Activated CD4-positive, alpha-beta T cell treated with anti-CD3 and anti-CD28 coated beads, Interleukin-2, amount 50 U/mL, for 48 hours (primary cell): ENCODE measurements at places on chromosomes 5 and 9.

DNA sequence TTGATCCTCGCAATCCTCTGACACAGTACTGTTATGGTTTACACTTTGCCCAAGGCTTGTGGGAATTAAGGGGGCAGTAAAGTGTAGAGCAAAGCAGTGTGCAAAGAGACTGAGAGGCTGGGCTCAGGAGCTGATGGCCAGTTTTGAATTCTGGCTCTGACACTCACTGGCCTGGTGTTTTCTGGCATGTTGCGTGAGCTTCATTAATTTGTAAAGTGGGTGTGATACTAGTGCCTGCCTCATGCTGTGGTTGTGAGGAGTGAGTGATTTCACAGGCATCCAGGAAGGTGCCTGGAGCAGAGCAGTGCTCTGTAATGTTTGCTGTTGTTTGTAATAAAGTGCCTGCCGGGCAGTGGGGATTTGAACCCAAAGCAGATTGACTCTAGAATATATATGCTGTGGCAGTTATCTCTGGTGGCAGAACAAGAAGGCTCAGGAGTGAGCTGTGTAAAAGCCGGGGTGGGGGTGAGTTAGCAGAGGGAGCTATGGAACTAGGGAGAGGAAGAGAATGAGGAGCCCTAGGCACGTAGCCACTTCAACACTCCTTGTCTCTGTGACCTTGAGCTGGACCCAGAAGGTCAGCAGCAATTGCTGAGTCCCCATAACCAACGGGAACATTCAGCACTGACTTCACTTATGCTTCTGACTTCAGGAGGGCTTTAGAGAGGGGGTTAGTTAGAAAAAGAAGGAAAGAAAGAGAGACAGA, 108.5 kb downstream of the DOCK2 start:
- no peak for DNase-seq

DNA sequence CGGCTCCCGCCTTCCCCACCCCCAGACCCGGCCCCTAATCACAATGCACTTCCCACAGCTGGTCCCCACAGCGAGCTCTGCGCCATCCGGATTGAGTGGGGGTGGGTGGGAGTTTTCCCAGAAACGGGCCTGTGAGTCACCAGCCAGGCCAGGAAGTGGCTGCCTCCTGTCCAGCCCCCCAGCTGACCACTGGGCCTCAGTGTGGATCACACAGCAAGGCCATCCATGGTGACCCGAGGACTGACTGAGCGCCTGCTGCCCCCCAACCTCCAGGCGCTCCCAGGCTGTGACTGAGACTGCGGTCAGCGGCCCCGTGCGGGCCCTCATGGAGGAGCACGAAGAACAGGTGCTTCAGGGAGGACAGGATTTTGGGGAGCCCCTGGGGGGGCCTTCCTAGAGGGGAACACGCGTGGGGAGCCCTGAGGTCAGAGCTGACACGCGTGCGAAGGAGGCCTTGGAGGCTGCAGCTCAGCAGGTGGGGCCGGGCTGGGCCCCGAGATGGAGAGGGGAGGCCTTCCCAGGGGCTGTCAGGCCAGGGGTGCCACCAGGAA, 48.3 kb upstream of the EGFL7 start:
- no peak for DNase-seq

GRCh38 chr5:115267617-115268016, 4.9 kb upstream of the PGGT1B start:
- DNase-seq, result no peak

DNA sequence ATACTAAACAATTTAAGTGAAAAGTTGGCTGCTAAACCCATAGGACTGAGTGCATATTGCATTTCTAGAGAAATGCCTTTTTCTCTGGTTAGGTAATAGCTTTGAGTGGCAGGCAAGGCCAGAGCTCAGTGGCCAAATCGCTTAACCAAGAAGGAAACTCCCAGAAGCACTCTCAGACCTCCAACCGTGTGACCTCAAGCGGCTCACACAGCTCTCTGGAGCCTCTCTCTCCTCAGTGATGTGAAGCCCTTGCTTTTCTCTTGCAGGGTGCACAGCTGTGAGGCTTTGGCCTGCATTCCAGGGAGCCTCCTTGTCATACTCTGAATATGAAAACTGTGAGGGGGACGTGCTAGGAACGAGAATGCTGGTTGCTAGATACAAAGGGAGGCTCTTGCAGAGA, 106.7 kb downstream of the INSYN2B start:
- no peak for DNase-seq

GRCh38 chr5:1523793-1524480, at the start of gene LPCAT1:
Gene LPCAT1 (minus strand): TSS chr5:1523960. CDS start chr5:1523844, 116 bp downstream.
- DNase-seq, result peak; percentile 77

- no peak for DNase-seq
Observed at GRCh38 chr9:116990592-116990991, 303.5 kb downstream of the TRIM32 start.

GRCh38 chr5:135729321-135729786, 105.1 kb upstream of the SLC25A48 start:
- no peak for DNase-seq

DNA sequence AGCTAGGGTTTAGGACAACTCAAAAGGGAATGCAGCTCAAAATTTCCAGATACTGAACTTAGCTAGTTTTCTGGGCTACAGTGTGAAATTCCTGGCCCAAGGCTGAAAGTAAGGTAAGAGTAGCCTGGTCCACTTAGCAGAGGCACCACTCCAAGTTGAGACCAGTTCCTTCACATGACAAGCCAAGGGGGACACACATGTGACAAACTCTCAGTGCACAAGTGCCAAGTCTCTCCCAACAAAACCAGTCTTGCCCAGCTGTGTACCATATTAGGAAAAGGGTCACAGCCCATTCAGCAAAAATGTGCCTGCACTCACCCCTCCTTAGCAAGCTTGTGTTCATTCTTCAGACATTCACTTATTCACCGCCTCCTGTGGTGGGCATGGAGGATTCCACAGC, 27.8 kb downstream of the KLHL3 start:
- DNase-seq, result no peak

DNA sequence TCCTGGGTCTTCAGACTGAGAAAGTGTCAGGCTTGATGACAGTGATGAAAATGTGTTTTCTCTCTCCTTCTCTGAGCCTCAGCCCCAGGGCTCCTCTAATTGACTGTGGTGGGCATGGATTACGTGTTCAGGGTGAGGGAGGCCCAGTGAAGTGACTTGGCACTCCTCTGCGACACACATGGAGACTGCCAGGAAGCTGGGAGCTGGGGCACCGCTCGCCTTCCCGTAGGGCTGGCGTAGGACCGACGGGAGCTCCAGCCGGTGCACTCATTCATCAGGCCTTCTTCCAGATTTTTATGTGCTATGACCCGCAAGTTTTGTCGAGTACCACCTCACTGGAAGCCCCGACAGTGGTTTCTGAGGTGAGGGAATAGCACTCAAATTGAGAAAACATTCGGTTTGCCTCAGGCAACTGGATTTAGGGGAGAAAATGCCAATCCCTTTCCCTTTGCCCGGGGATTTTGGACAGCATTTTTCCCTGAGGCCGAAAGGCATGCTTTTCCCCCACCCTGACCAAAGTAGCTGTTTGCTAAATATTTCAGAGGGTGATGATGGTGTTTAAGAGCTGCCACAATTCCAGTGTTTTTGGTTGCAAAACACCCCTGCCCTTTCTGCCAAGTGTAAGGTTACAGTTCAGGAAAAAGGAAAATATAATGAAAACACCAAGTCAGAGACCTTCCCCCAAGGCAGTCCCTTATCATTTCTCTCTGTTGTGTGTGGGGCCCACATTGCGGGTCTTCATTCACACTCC, 83.7 kb downstream of the PCSK5 start:
- DNase-seq, result no peak

GRCh38 chr5:45696206-45696836, at the start of gene HCN1:
Gene HCN1 (minus strand): TSS chr5:45696380.
- peak; percentile 60 for DNase-seq

DNA sequence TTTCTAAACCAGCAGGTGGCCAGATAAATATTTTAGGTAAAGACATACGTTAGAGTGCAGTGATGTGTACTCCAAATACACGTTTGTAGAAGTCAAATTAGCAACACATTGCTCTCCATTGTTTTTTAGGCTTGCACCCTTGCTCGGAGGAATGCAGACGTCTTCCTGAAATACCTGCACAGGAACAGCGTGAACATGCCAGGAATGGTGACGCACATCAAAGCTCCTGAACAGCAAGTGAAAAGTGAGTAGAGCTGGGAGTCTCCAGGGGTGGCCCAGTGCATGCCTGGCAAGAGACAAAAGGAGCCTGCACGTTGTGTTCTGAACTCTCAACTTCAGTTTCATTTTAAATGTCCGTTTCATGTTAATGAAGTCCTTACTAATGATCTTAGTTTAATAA, 207.5 kb upstream of the OTULINL start:
- no peak for DNase-seq

DNA sequence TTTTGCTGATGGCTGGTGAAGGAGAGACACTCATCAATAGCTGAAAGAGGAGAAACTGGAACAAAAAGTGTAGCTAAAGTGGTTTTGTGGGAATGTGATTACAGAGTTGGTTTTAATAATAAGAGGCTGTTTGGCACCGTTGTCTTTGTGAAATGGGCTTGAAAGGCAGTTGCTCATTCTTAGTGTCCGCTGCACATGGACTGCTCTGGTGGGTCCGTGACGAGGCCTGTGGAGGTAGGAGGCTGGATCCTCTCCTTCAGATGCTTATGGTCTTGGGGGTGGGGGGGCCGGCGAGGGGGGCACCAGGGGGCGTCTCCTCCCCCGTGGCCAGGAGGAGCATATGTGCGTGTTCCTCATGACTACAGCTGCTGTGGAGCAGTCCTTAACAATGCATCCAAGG, 29.8 kb downstream of the FUBP3 start:
- DNase-seq, result no peak

GRCh38 chr9:88468226-88468625, 66.8 kb upstream of the NXNL2 start:
- no peak for DNase-seq

DNA sequence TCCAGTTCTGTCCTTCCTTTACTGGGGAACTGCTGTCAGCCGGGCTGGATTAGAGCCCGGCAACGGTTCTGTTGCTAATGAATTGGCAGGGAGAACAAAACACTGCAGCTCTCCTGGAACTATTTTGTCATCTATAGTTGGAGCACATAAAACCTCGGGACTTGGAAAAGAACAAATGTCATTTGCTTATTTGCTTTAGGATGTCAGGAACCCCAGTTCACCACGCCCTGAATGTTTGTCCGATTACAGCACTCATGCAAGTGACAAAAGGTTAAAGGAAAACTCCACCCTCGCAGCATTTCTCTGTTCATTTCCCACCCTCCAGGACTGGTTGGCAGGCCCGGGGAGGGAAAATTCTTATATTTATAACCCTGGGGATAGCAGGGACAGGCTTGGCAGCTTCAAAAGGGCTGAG, 66.4 kb upstream of the PLPP1 start:
- DNase-seq, result no peak

- DNase-seq, result no peak
Observed at GRCh38 chr9:127852829-127853228, 1.6 kb downstream of the ENG start.

- no peak for DNase-seq
Observed at GRCh38 chr5:101244621-101245020, 341.5 kb upstream of the ST8SIA4 start.

- DNase-seq, result no peak
Observed at GRCh38 chr5:117103703-117104102, 529.1 kb upstream of the SEMA6A start.

DNA sequence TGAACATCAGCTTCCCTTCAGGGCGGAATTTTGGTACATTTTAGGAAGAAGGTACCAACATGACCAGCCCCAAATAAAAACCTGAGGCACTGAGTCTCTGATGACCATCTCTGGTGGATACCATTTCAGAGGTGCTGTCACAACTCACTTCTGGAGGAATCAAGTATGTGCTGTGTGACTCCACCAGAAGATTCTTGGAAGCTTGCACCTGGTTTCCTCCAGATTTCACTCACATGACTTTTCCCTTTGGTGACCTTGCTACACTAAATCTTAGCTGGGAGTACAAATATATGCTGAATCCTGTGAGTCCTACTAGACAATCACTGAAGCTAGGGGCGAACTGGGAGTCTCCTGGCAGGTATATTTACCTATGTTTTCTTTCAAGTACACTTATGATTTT, 28.5 kb downstream of the ECPAS start:
- DNase-seq, result no peak

DNA sequence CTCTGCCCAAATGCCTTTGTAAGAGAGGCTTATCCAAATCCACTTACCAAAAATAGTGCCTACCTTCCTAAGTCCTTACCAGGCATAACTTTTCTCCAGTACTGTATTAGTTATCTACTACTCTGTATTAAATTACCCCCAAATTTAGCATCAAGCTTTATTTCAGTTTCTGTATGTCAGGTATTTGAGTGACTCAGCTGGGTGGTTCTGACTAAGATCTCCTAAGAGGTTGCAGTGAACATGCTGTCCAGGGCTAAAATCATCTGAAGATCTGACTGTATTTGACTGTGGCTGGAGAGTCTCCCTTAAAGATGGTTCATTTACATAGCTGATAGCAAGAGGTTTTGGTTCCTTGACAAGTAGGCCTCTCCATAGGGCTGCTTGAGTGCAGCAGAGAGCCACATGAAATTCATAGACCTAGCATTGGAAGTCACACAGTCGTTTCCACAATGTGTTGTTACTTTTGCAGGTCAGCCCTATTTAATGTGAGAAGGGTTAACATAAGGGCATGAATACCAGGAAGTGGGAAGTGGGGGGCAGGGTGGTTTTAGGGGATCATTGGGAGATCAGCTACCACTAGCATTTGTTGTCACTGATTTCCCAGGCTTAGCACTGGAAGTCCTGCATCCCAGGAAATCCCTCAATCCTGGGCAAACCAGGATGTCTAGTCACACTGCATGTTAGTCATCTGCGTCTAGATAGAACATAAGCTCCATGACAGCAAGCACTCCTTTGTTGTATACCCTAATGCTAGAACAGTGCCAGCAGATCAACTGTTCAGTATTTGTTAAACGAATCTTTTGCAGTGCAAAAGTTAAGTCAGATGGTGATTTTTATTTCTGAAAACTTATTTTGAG, 2.0 kb upstream of the ZNF622 start:
- DNase-seq, result no peak

DNA sequence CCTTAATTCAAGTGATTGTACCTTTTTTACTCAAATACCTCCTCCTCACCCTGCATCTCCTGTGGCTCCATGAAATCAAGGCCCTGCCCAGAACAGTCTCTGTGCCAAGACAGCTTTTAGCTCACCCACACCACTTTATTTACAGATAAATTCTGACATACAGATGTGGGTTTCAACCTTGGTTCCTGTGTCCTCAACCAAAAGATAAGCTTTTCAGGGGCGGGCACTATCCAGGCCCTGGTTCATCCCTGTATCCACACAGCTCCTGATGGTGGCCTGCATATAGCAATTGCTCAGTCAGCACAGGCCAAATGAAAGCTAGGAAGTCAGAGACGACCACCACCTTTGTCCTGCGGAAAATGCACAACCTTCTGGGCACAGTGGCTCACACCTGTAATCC, 8.3 kb downstream of the SHB start:
- DNase-seq, result no peak

- no peak for DNase-seq
Observed at GRCh38 chr9:85602742-85603141, 139.0 kb downstream of the AGTPBP1 start.

DNA sequence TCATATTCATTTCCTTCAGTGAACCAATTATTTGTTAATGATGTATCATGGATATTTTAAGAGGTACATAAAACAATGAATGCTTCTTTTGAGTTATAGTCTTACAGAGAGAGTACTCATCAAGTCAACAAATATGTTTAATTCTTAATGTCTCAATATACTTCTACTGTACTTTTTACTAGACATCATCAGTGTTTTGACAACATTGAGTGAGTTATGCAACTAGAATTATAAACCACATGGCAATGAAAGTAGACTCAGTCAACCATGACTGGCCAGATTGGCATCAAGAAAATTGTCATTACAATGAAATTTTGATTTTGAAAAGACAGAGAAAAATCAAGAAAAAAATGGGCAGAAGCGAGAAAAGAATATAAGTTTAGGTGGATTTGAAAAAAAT, 1248.1 kb upstream of the CDH18 start:
- DNase-seq, result no peak

GRCh38 chr9:89149726-89150125, 28.9 kb downstream of the SHC3 start:
- no peak for DNase-seq
